ENCODE measurements at places on chromosomes 7 and 10.
A peak's percentile ranks its signal among the peaks of the same experiment; 100 is the strongest.

GRCh38 chr10:32347363-32348022 lies 535 bp upstream of the EPC1 start:
- DNase-seq = no peak

- DNase-seq = peak; percentile 34
These were observed 27.8 kb downstream of the MRC1 start for GRCh38 chr10:17836942-17837341.

DNA sequence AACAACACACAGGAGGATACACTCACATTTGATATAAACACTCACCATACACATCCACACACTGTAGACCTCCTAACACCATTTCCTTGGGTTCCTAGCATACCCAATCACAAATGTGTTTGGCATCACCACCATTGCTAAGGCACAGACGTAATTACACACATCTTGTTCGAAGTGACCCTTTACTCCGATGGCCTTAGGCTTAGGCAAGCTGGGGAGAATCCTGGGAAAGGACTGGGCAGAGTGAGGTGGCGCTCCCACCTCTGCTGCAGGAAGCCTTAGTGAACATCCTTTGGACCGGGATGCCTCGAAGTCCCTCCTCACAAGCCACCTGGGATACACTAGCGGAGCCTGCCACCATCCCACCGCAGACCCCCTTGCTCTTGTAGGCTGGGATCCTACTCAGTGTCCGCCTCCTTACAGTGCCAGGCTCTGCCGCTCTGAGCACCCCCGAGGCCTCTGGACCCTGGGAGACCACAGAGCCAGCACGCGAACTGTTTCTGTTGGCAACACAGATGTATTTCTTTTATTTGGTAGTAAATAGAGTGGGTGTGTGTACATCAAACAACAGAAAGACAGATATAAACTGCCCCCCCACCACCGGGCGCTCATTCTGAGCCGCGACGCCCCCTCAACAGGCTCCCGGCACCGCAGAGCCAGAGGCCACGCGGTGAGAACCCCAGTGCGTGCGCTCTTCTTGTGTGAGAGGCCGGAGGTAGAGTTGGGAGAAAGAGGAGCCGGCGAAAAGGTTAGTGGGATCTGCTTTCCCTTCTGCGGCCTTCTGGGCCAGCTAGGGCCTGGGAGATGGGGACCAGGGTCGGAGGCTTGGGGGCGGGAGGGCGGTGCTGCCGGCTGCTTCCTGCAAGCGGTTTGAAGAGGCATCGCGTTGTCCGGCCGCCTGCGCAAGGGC lies 5.9 kb upstream of the HMX2 start:
- DNase-seq = peak; percentile 26

DNA sequence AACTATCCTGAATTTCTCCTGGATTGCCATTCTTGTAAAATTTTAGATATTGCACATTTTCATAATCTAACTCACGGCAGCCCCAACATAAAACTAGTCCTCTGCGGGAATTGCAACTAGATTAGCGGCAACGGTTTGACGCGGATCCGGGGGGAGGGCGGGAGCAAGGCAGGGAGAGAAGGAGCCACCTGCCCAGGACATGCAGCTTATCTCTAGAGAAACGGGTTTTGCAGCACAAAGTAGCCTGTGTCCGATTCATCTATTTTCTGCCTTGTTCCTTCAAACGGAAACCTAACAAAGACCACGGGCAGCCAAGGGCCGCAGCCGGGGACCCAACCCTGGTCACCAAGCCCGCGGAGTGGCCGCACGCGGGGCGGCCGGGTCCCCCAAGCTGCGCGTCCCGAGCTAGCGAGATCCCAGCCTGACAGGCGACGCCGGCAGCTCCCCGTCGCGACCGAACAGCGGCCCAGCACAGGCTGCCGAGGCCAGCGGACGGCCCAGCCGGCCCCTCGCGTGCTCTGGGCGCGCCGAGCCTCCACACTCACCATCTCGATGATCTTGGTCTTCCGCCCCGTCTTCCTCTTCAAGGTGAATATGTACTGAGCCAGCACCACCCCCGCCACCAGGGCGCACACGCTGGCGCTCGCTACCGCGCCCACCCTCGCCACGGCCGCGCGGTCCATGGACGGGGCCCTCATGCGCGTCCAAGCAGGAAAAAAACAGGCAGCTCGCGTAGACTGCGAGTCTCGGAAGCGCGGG lies at the start of gene NT5C3A:
Gene NT5C3A, minus strand, starts transcription at position 754 of the 759 bp plus-strand sequence. Its CDS starts 71 bp downstream, at position 683.
- peak; percentile 84 for DNase-seq

- DNase-seq = no peak
These were observed 92.8 kb downstream of the SDK1 start for GRCh38 chr7:3393862-3394261.

GRCh38 chr7:118306771-118307170 lies 82.3 kb downstream of the ANKRD7 start:
- DNase-seq = no peak

- peak; percentile 26 for DNase-seq
These were observed 262.5 kb upstream of the GNAI1 start for GRCh38 chr7:79872176-79872575.

DNA sequence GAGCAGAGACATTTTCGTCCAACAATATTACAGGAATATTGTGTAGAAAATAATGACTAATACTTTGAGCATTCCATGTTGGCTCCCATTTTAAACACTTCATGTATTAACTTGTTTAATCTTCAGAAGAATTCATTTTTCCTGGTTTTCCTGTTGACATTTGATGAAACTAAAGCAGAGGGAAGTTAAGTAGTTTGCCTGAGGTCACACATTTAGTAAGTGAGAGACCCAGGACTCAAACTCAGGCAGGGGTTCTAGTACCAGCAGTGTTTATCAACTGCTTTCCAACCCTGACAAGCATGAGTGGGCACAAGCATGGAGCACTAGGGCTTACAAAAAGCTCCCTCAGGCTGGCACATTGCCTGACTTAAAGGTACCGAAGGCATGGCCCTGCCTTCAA lies 719.1 kb downstream of the AUTS2 start:
- no peak for DNase-seq

DNA sequence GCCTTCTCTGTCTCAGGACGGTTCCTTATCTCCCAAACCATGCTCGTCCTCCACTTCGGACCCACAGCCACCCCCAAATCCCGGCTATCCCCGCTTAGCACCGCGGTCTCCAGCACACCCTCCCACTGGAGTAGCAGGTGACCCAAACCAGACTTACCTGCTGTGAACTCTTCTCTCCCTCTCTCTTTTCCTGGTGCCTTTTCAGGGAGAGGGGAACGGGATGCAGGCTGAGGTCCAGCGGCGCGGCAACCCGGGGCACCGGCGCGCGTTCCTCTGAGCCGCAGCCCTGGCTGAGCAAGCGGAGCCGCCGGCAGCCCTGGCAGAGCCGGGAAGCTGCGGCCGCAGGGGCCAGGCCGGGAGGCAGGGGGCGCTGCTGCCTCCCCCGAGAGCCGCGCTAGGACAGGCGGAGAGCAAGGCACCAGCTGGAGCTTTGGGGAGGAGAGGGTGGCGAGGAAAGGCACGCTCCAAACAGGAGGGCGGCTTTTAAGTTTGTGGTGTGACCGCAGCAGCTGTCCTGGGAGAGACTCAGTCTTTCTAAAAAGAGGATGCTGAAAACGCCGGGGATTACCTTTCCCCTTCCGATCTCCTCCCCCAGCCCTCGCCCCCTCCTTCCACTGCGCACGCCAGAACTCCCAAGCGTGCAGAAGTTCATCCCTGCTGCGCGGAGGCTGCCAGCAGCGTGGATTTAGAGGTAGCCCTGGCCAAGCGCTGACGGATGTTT lies at the start of gene SEMA3D:
Gene SEMA3D, minus strand, starts transcription at position 536 of the 721 bp plus-strand sequence. CDS start 65,165 bp downstream, outside the sequence.
- DNase-seq = peak; percentile 96

DNA sequence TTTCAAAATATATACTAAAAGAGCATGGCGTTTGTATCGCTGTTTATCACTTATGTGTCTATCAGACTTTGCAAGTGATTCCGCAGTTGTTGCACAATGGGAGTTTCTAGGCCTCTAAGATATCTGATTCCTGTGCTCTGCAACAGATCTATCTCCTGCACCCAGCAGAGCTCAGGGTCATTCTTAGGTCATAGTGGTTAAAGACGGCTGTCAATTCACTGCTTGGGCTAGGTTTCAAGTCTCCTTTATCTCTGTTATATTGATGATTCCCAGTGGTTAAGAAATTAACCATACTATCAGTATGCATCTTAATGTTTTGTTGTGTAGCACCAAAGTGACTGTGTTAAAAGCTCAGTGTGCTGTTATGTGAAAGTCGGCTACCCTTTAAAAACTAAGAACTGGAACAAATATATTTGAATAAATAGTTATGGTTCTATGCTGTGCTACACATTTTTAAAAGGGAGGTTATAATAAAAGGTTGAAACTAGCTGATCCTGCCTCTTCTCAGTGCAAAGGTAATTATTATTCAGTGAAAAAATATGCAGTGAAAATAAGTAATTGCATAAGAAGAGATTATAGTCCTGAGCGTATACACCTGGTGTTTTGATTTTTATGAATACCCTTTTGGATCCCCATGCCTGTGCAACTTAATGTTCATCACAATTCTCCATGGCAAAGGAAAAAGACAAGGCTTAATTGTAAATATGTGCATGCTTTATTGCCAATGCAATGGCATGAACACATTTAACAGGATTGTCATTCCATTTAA lies 24.0 kb downstream of the HOXA1 start:
- DNase-seq = peak; percentile 25

DNA sequence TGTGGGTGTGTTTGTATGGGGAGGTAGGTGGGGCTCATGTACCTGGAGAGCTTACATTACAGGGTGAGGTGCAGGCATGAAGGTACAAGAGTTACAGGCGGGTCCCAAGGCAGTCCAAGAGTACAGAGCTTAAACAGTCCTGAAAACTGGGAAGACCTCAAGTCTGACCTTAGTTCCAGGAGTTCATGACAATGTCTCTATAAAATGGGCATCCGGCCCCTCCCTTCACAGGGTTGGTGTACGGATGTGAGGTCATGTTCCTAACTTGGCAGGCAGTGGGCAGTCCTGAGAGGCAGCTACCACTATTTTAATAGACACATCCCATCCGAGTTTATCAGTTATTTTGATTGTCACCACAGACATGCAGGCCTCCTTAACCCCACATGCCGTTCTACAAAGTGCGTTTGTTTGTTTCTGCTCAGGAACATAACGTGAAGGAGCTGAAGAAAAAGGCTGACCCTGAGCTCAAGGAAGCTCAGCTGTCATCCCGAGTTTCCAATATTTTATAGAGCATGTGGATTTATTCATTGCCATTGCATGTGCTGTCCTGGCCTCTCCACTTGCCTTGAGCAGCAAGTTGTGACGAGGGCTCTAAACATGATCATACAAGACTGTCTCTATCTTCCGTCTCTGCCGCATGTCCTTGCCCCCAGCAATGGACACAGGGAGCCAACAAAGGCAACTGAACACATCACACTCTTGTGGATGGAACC lies 647.5 kb upstream of the IGFBP3 start:
- no peak for DNase-seq

DNA sequence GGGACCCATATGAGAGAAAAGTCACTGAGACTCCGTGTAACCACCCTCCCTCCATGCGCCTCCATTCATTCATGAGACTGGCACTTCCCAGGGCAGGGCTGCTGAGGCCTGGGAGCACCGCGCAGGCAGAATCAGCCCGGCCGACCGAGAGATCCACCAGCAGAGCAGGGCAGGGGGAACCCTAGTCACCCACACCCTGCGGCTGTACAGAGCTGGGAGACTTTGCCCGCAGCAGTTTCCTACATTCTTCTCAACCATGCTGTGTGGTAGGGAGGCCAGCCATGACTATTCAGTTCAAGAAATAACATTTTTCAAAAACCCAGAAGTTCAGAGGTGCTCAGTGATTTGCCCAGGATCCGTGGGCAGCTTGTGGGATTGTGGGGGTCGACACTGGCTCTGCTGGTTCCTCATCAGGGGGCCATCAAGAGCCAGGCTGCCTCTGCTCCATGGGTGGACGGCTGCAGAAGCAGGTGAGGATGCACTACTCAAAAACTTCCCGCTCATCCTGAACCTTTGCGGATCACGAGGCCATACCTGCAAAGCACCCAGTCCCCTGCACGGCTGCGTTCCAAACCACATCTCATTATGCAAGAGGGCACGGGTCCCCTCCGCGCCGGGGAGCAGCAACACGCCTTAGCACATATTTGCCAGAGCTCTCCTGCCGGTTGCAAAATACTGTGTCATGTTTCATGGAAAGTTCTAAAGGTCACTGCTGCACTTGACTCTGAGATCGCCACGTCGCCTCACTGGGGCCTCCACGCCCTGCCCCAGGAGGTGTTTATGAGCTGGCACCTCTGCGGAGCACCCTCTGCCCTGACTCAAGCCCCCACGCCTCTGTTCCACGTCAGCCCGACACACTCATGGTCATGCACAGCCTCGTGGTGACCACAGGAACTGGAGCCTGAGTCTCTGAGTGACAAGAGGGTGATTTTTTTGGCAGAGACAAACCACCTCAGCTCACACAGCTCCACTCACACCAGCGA lies 132.0 kb downstream of the PRKAG2 start:
- no peak for DNase-seq

GRCh38 chr10:121252756-121253155 lies 345.5 kb downstream of the FGFR2 start:
- DNase-seq = peak; percentile 11

- peak; percentile 51 for DNase-seq
These were observed 133.5 kb upstream of the PRSS58 start for GRCh38 chr7:142391191-142391992.

DNA sequence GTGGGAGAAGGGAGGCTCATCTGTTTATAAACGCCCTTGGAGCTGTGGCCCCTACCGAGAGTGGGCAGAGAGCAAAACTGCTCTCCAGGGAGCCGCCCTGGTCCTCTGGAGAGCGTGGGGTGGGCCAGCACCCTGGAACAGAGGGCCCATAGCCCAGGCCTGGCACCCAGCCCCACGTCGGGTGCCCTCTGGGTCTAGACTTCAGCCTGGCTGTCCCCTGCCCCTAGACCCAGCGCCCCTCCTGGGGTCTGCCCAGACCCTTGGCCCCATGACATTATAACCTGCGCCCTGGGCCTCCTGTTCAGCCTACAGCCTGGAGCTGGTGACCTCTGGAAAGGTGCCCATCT lies 24.7 kb downstream of the GET4 start:
- DNase-seq = no peak

GRCh38 chr10:116800286-116800929 lies 48.9 kb upstream of the ENO4 start:
- DNase-seq = no peak

DNA sequence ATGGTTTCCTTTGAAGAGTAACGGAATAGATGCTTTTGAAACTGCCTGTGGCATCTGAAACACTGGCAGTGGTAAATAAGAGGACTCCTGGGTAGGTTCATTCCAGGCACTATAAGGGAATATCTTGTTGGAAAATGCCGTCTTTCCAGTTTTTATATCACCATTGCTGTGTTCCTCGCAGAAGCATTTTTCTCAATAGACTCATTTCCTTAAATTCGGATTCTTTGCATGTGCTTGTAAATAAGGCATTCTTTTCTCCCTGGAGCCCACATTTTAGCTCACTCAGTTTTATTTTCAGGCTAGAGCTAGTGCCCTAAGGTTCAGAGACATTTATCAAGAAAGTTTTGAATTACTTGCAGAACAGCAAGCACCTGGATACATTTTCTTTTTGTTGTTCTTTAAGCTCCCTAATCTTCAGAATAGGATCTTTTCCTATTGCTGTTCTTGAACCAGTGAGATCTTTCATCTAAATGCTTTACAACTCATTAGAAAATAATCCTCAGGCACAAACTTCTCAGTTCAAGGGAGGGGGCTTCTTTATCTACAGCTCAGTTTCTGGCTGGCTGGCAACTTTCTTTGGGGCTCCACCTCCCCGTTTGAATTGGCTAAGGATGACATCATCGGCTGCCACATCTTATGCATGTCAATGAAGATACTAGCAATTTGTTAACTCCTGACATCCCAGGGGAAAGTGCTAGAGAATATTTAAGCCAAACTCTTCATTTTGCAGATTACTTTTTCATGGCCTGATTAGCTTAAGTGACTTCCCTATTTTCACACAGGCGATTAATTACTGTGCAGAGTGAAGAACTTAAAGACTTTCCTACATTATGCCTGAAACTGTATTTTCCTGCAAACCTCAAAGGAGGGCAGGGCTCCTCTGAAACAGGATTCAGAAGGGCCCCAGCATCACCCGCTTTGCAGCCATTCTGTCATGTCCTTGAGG lies 133.7 kb upstream of the RSU1 start:
- DNase-seq = peak; percentile 96
